NCI-H748 treated with DMSO at 0.1 percent for 48 hours (cell line): ENCODE measurements at places on chromosomes 7 and 10.

GRCh38 chr7:14858866-14859265, 43.7 kb downstream of the DGKB start:
- DNase-seq, result no peak

- DNase-seq, result no peak
Measured at GRCh38 chr7:42877862-42878261, 34.0 kb downstream of the C7orf25 start.

DNA sequence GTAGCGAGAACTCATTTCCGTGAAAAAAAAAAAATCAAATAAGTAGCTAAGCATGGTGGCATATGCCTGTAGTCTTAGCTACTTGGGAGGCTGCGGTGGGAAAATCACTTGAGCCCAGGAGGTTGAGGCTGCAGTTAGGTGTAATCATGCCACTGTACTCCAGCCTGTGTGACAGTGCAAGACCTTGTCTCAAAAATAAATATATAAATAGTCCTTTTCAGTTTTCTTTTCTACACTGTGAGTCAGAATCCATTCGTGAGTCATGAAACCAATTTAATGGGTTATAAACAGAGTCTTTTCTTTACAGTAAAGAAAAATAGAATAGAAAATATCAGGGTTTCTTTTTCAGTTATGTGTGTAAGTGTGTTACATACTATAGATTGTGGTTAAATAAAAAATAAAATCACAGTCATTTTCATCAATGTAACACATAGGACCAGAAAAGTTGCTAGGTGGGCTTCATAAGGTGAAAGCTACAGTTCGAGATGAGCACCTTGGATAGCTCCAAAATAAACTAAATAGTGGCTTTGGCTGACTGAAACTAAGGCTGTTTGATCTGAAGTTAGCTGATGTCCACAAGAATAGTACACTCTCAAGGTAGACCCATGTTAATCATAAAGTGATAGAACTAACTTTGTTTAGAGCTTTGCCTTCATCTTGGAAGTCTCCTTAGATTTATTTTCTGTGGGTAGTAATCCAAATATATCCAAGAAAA, 781.1 kb downstream of the GATA3 start:
- DNase-seq, result no peak

GRCh38 chr10:101228966-101229265, 347 bp downstream of the LBX1 start:
- DNase-seq, result no peak

DNA sequence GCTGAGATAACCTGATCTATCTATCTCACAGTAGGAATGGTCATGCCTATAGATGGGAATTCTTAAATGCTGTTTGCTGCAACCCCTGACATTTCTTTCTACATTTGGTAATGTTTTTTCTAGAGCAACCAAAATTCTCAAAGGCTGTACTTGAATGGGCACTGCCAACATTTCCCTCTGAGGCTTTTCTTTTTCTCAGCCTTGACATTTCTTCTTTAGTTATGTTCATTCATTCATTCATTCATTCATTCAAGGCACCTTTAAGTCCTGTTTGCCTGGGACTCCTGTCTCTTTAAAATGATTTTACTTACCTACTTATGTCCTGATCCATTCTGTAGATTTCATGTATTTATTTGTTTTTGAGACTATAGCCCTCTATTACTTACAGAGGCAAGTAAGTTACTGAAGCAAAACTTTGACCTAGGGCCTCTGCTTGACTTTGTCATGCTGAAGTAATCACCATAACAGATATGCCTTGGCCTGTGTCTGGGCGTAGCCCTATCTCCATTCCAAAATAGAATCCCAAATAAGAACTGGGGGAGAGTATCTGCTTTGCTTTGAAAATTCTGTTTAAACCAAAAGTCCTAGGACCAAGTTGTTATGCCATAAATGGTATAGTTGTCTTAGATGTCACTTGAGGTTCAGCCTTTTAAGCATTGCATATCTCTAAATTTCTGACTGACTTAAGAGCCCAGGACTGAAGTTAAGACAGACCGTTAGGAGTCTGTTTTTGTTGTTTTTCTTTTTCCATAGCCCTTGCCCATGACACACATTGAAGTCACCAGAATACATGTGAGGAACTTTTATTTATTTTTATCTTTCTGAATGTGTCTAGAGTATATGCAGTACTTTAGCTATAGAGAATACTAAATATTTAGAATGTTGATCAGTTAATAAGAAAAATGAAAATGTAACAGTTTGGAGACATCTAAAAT, 59.2 kb downstream of the AKAP9 start:
- no peak for DNase-seq

- peak; percentile 10 for DNase-seq
Measured at GRCh38 chr10:123848564-123849457, 42.8 kb downstream of the CPXM2 start.

DNA sequence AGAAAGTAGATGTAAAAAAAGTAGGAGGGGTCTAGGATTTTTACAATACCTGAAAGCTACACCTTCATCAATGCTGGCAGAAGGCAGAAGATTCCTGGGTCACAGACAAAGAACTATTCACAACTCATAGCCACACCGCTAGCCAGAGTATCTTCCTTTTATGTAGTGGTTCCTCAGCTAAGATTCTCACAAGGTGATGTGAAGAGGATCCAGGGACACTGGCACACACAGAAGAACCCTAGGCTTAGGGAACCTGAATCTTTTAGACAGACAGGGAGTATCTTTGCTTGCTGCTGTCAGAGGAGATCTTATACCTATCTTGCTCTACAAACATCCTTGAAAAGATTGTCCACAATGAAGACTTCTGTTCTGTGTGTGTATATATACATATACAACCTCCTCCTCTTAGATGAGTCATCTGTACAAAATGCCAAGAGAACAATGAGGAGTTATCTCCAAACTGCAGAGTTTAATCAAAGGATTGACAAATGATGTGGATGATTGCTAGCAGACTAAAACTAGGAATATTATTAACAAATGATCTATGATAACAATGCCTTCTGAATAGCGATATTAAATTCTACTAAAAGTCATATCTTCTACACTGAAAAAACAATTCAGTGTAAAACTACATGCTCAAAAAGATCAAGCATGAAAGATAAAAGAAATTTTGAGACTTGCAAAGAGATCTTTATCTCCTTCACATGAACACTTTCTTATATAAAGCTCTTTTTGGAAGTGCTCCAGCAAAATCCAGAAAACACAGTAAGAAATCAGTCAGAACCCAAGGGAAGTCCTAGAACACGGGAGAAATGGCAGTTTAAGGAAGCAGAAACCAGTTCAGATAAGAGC, 409.3 kb downstream of the PARD3 start:
- no peak for DNase-seq

DNA sequence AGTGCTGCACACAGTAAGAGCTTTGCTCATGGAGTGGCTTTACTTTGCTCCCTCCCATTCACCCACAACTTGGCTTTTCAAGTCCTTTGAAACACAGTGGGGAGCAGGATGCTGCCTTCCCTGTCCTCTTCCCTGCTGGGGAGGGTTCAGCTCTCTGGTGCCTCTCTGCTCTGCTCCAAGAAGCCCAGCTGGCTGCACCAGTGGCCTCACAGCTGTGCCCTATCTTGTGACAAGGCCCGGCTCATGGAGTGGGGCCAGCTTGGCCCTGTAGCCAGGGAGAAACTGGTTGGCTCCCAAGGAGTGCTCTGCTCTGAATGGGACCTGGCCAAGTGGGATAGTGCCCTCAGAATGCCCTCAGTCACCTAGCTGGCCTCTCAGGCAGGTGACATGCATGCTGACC, 212.3 kb upstream of the ZMIZ1 start:
- no peak for DNase-seq
